ENCODE measurements at places on chromosomes 12 and 14.

- DNase-seq, result no peak
These were observed 17.2 kb downstream of the RILPL1 start for GRCh38 chr12:123516216-123516780.

DNA sequence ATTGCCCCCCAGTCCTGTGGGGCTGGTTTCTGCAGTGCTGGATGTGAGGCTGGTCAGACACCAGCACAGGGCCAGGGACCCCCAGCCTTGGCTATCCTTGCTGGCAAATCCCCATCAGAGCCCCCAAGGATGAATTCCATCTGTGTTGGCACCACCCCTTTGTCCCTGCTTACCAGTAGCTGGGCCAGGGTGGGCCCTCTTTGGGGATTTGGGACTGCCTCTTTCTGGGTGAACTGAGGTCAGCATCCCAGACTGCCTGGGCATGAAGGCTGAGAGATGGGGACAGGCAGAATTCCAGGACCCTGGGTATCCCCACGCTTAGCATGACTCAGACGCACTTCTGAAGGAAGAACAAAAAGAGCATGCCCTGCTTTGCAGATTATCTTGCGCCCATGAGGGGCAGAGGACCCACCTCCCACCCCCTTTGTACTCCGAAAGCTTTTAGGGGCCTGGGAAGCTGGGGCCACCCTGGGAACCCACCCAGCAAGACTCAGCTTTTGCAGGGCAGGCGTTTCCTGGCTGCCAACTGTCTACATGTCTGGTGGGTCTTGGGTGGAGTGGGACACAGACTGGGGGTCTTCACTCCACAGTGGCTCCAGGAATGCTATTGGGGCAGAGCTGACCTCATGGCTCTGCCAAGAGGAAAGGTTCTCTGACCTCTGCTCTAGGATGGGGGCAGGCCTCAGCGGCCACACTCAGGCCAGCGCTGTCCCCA, 26.8 kb downstream of the RFLNA start:
- DNase-seq, result no peak

GRCh38 chr12:3542911-3543310, 51.9 kb downstream of the PRMT8 start:
- no peak for DNase-seq

DNA sequence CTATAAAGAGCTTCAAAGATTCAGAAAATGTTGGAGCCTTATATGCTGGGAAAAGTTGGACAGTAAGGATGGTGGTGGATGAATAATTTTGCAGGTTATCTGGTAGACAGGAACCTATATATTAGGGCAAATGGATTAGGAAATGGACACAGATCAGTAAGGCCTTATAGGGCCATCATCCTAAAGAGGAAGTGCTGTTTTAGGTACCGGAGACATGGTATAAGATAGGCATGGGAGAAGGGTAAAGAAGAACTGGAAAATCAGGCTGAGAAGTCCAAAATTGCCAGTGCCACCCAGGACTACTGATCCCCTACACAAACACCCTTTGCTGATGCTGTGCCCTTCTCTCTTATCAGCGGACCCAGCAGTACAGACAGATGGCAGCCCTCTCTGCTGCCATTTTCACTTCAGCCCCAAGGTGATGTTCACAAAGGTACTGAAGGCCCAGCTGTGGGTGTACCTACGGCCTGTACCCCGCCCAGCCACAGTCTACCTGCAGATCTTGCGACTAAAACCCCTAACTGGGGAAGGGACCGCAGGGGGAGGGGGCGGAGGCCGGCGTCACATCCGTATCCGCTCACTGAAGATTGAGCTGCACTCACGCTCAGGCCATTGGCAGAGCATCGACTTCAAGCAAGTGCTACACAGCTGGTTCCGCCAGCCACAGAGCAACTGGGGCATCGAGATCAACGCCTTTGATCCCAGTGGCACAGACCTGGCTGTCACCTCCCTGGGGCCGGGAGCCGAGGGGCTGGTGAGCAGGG, 5.5 kb downstream of the GDF11 start:
- no peak for DNase-seq

DNA sequence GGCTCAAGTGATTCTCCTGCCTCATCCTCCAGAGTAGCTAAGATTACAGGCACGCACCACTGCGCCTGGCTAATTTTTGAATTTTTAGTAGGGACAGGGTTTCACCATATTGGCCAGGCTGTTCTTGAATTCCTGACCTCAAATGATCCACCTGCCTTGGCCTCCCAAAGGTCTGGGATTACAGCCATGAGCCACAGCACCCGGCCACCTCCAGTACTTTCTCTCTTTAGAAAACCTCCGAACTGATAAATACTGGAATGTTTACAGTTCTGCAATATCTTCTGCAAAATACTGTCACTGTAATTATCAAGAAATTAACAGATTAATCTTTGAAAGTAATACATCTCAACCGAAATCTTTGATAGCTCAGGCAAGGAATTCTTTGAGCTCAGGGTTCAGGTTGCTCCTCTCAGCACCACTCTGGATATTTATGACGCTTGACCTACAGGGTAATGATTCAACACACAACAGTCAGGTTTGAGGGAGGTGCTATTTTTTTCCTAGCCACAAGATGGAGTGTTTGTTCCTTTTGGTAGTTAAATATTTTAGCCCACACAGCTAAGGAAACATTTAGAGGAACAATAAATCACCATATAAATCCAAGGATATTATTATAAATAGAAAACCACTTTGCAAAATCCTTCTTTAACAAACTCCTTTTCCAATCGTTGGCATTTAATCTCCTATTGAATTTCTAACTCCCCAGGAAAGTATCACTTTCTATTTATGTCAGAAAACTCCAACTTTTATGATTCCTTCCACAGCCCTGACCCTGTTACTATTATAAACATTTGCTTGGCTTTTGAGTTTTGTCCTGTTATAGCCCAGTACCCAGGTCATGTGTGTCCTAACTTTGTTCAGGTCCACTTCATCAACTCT, 48.6 kb upstream of the GTF2A1 start:
- peak; percentile 55 for DNase-seq

- no peak for DNase-seq
These were observed 3.8 kb downstream of the MCRS1 start for GRCh38 chr12:49563951-49564685.

- no peak for DNase-seq
These were observed 7.3 kb downstream of the PHLDA1 start for GRCh38 chr12:76024102-76024781.

DNA sequence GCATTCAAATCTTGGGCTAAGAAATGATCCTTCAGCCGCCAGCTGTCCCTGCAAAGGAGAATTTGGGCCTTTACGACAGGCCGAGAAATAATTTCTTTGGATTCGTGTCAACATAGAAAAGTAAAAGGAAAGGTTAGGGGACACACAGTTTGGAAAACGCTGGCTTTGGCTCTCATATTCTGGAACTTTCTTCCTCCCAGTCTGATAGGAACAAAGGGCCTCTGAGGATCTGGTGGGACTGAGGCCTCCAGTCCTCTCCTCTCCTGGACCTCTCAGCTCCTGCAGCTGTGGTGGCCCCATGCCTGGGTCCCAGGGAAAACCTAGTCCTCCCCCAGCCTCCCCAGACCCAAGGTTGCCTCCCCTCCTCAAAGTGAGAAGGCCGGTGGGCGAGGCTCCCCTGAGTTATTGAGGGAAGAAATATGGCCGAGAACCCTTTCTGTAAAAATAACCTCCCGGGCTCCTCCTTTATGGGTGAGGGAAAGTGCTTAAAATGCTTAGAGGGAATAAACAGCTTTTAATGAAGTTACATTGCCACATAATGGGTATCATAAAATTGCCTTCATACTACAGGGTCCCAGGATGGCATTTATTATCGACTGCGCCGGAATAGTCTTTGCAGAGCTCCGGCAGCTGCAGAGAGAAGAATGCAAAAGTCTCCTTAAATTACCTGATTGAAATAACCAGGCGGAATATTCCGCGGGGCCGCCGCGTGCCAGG, 188.3 kb downstream of the PHETA1 start:
- no peak for DNase-seq

GRCh38 chr14:103216857-103217256, 93.6 kb downstream of the TNFAIP2 start:
- DNase-seq, result no peak

- DNase-seq, result no peak
These were observed 212.2 kb downstream of the KIF26A start for GRCh38 chr14:104350463-104351185.

GRCh38 chr12:79233341-79233781, 368.8 kb downstream of the SYT1 start:
- DNase-seq, result no peak

DNA sequence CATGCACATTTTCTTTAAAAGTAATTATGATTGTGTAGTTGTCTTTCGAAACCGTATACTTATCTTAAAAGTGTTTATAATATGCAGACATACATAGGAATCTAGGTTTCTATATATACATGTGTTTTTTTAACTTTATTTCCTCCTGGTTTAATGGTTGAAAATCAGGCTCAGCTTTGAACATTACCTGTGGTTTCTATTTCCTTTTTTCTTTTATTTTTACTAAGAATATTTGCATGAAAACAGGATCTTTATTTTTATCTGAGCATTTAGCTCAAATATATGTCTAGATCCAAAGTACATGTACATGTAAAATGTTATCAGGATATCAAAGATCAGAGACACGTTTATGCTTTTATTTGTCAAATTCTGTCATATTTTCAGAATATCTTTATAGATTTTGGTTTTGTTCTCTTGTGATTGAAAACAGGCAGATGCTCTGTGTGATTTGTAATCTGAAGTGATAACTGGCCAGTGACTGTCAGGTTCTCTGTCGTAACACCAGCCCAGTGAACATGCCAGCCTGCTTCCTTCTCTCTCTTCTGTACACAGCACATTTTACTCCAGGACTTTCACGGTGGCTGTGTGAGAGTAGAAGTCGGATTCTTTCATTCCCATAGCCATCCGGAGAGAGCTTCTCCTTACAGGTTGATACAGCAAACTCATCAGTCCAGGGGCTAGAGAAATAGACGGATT, 13.7 kb downstream of the TCTN1 start:
- no peak for DNase-seq

DNA sequence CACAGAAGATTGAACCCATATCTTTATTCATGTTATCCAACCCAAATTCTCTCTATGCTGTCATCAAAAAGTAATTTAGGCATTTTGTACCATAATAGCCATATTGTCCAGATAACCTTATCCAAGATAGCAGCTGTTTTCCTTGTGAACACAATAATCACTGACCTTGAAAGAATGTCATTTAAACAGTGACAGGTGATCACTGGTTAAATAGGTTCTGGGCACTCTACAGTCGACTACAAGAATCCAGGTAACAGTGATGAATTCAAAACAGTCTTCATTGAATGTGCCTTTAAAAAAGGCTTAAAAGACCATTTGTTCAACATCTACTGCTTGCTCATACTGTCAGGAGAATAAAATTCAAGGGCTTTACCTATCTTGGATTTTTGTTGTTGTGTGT, 4.6 kb upstream of the SPX start:
- no peak for DNase-seq

- no peak for DNase-seq
These were observed 438.4 kb upstream of the DCN start for GRCh38 chr12:91620992-91621391.

- DNase-seq, result no peak
These were observed 13.5 kb downstream of the PTPN21 start for GRCh38 chr14:88541324-88541723.

- no peak for DNase-seq
These were observed 142.6 kb downstream of the GPHN start for GRCh38 chr14:66650491-66650911.

GRCh38 chr14:54462048-54462447, 20.9 kb upstream of the CNIH1 start:
- no peak for DNase-seq

DNA sequence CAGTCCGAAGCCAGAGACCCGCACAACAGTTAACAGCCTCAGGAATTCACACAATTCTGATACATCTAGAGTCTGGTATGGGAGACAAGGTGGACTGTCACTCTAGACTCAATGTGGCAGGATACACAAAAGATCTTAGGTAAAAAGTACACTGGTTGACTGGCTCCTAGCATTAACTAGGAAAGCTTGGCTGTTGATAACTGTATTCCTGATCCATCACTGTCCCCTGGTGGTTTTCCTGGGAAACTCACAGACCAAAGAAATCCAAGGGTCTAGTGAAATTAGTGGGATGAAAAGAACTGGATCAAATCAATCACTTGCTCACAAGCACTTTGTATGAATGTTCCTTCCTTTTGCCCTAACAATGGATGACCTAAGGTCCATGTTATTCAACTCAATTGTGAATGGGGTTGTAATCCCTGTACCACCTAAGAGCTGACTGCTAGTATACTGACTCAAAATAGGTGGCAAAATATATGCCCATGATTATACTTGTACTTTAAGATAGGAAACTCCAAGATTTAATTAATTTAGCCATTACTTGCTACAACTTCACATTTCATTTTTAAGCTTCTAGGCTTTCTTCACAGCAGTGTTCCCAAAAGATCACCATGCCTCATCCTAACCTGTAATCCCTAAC, 14.0 kb downstream of the NPC2 start:
- no peak for DNase-seq

GRCh38 chr14:68462683-68463082, 330.2 kb downstream of the ZFP36L1 start:
- DNase-seq, result no peak

- DNase-seq, result peak; percentile 97
These were observed at the start of gene GPR132 for GRCh38 chr14:105065280-105066228. GPR132 (minus strand) TSS chr14:105065430; CDS start chr14:105055420, 10,010 bp downstream.

- no peak for DNase-seq
These were observed 10.9 kb downstream of the HIF1A start for GRCh38 chr14:61706096-61706690.

GRCh38 chr12:3632754-3633153, 120.2 kb downstream of the CRACR2A start:
- DNase-seq, result no peak

DNA sequence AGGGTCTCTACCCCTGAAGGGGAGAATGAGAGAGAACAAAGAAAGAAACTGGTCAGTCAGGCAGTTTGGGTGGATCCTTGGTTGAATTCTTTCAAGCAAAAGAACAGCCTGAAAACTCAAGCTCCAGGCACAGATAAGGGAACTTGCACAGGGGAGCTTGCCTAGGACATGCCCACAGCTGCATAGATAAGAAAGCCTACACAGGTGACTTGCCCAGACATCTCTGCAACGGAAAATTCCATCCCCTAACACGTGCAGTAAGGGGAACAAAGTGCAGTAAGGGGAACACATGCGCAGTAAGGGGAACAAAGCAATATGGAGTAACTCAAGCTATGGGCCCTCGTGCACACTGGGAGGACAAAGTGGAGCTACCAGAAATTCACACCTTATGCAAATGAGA, 540.1 kb upstream of the MIS18BP1 start:
- DNase-seq, result no peak

- no peak for DNase-seq
These were observed 497.6 kb downstream of the APAF1 start for GRCh38 chr12:99142651-99143050.

- DNase-seq, result no peak
These were observed 3.6 kb upstream of the MORN3 start for GRCh38 chr12:121673013-121673511.

DNA sequence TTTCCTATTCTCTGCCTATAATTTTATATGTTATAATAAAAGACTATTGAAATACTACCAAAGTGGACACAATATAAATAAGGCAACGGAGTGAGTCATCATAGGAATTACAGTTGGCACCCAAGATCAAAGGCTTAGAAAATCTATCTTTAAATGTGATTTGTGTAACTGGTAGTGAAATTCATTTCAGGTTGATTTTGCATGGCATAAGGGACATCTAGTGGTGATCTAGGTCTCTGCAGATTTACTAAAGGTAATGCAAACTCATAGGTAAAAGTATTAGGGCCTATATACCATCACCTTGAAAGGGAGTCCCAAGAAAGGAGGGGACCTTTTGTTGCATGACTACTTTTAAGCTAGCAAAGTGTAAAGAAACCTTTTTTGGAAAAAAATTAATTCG, 527.2 kb downstream of the NRXN3 start:
- no peak for DNase-seq

All from CD4-positive, alpha-beta T cell treated with Interleukin-2 at 100 ng/mL for 4 hours (primary cell).